ENCODE measurements at places on chromosomes 12 and 14.

DNA sequence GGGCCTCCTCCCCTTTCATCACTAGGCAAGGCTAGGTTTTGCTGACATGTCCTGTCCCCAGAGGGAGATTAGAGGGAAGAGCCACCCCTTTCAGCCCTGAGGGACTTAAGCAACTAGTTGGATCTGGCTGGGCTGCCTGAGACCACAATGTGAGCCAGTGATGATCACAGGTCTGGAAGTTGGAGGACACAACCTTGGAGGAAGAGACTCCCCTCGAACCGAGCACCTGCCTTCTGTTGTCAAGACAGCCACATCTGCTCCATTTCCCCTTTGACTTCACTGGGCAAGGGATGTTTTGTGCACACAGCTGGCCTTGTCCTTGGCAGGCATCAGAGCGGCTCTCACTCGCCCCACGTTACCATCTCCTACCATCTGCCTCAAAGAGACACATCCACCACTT is 31.4 kb downstream of the MVK start:
- DNase-seq = no peak

- peak; percentile 50 for DNase-seq
Observed at GRCh38 chr12:47236109-47236714, 156.5 kb upstream of the AMIGO2 start.

- no peak for DNase-seq
Observed at GRCh38 chr12:47164116-47164515, 84.4 kb upstream of the AMIGO2 start.

DNA sequence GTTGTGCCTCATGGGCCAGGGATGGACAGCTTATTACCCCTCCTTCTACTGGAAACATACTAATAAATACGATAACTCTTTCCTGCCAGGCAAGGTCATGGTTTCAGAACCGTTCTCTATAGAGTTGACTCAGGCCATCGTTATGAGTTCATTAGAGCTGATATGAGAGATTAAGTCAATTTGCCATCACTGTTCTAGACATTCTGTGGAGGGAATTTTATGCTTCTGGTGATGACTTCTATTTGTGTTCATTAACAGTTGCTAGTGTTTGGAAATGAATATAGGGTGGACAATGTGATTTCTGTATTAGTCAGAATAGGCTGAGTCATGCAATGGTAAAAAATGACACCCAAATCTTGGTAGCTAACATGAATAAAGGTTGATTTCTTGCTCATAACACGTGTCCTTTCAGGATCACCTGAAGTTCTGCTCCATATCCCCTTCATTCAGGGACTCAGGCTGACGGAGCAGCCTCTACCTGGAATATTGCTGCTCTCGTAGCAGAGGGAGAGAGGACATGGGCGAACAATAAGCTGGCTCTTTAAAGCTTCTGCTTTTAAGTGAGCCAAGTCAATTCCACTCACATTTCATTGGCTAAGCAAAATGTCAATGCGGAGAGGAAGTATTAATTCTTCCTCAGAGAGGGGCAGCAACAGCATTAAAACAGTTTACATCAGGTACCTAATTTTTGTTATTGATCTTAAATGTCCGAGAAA is 18.5 kb upstream of the TBPL2 start:
- DNase-seq = no peak

DNA sequence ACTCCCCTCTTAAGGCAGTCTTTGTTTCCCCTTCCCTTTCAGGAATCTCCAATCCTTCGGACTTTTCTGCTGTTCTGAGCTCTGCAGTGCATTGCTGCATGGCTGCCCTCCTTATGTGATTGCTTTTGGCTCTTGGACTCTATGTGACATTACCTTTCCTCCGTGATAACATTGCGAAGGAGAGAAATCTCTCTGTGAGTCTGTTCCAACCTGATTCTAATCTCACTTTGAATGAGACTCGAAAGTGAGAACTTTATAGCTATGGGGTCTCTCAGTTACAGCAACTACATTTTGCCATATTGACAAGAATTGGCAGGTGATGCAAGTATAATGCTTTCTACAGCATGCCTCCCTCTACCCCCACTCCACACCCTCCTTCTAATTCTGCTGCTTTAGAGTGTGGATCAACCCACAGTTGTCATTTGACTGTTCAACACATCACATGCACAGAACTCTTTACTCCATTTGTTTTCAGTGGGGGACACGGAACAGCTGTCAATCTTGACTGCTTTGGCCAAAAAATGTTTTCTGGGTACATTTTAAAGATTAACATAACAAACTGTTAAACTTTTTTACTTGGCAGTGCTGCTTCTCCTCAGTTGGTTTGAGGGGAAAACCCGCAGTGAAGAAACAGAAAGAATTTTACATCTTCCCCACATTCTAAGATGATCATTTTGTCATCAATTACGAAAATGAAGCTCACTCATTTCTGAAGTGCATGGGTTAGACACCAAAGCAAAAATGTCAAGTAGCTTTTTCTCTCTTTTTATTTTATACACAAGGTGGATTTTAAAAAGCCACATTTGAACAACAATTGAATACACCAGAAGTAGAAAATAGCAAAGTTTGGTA is 125.5 kb upstream of the RMST start:
- DNase-seq = no peak

DNA sequence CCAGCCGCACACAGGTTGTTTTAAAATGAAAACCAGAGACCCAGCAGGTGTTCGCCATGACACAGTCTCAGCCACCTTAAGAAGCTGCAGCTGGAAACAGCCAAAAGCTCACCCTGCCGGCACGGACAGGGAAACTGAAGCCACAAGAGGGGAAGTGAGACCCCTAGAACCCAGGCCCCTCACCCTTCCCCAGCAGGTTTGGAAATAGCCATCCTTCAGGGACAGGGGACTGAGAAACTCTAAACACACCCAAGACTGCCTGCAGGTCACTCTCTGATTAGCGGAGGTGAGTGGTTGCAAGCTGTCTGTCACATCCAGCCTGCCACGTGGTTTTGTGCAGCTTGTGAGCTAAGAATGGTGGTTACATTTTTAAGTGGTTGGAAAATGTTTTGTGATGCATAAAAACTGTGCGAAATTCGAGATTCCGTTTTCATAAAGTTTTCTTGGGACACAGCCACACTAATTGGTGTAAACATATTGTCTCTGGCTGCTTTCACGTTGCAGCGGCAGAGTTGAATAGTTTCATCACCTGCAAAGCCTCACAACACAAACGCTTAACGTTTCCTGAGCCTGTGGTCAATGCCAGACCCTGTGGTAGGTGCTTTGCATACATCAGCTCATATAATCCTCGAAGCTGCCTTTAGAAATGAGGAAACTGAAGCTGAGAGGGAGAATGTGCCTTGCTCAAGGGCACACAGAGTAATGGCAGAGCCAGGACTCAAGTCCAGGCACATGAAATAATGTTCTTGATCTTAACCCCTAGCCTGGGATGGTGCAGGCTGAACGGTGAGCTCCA is 1.7 kb upstream of the SELPLG start:
- no peak for DNase-seq

DNA sequence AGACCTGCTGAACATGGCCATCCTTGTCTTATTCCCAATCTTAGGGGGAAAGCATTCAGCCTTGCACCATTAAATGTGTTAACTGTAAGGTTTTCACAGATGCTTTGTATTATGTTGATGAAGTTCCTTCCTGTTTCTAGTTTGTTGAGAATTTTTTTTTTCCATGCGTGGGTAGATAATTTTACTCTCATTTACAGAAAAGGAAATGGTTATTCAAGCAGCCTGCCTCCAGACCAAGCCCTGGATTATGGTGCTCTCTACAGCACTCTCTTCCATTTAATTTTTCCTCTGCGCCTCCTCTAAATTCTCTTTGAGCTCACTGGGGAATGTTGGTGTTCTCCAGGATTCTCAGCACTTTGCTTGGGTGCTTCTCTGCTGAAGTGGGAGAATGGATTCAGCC is 179.3 kb upstream of the PZP start:
- no peak for DNase-seq

GRCh38 chr12:120872487-120872886 is 31.7 kb downstream of the SPPL3 start:
- no peak for DNase-seq

DNA sequence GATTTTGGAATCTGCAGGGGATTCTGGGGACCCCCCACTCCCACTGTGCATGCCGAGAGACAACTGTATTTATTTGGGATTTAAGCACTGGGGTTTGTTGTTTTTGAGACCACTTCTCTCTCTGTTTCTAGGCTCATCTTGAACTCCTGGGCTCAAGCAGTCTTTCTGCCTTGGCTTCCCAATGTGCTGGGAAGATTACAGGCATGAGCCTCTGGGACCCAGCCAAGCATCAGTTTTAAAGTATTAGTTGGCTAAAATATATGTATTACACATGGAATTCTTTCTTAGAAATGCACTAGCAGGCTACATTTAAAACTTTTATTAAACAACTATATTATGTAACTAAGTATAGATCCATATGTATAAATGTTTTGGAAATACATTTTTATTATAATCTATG is 78.3 kb downstream of the AEBP2 start:
- DNase-seq = no peak

DNA sequence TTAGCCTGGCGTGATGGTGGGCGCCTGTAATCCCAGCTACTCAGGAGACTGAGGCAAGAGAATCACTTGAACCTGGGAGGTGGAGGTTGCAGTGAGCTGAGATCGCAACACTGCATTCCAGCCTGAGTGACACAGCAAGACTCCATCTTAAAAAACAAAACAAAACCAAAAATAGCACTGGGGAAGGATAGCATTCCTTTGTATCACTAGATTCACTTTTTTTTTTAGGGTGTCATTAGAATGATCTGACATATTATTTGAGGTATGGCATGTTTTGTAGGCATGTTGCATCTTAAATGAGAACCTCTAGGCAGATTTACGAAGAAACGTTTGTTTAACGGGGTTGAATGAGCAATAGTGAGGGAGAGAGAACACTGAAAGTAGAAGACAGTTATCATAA is 16.8 kb upstream of the FAR2 start:
- DNase-seq = no peak

DNA sequence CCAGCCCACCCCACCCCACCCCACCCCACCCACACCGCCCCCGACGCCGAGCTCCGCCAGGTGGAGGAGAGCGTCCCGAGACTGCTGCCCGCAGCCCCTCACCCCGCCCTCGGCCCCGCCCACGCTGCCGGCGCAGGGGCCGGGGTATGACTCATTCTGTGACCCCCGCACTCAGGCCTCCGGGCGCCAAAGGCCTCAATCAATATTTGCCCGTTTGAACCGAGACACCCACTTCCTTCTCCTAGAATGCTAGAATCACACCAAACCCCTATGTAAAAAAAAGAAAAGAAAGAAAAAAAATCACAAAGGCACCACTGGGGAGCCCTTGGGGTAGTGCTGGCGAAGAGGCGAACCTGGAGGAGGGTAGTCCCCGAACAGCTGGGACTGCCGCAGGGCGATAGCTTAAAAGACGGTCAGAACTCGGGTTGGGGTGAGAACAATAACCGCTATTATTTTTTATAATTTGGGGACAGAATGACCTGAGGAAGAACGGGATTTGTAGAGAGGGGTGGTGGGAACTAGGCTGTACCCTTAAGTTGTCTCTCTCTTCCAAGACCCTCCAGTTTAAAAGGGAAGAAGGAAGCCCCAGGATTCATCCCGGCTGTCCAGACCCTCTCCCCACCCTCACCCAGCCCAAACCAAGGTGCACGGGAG is 894 bp downstream of the KRT8 start:
- DNase-seq = no peak

DNA sequence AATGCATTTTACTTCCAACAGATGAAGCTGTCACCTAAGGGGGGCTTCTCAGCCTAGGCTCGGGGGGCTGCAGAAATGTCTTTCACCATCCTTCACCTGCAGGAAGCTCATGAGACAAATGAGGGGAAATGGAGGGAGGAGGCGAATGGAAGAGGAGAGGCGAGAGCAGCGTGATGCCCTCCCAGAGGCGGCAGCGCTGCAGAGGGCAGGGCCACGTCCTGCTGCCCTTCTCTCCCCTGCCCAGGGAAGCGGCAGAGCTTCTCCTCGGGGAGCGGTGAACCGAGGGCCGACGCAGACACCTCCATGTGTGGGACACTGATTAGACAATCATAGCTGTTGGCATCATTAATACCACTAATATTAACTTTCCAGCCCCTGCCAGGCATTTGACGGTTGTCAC is 78.3 kb downstream of the SERPINA3 start:
- no peak for DNase-seq

DNA sequence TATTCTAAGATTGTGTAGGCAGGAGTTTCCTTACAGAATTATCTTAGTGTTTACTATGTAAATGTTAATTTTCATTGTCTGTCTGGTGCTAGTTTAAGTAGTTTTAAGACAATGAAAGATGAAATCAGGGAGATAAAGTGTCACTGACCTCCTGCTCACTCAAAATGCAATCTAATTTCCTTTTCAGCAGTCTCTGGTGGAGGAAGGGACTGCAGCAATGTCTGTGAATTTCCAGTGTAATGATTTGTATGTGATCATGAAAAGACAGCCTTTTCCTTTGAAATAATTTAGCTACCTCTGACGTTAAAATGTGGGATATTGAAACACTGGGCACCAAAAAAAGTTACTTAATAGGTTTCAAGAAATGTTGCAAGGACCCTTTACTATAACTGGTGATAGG is 779.7 kb upstream of the FLRT2 start:
- no peak for DNase-seq

DNA sequence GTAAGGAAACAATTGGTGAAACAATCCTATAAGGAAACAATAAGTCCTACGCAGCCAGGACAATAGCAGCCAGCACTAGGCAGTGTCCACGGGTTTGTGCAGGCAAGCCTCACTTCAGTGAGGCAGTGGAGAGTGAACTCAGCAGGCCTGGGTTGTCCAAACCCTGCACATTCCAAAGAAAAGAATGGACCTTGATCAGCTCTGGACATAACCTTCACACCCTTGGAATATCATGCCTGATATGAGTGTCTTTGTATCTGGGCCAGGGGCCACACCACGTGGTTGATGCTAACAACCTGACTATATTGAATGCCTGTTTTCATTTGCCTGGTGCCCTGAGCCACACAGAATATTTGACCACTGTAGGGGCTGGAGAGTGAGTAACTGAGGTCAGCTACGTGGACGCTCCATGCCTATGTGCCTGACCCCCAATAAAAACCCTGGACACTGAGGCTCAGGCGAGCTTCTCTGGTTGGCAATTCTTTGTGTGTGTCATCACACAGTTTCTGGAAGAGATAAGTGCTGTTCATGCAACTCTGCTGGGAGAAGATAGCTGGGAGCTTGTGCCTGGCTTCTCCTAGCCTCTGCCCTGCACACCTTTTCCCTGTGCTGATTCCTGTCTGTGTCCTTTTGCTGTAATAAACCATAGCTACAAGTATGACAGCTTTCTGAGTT is 81.4 kb upstream of the NCOR2 start:
- DNase-seq = no peak

Measured in BJ (cell line).